NCI-H1694 (cell line): ENCODE measurements at places on chromosomes 4 and X.

- peak; percentile 32 for DNase-seq
Observed at GRCh38 chr4:39308611-39309010, 57.6 kb downstream of the RFC1 start.

DNA sequence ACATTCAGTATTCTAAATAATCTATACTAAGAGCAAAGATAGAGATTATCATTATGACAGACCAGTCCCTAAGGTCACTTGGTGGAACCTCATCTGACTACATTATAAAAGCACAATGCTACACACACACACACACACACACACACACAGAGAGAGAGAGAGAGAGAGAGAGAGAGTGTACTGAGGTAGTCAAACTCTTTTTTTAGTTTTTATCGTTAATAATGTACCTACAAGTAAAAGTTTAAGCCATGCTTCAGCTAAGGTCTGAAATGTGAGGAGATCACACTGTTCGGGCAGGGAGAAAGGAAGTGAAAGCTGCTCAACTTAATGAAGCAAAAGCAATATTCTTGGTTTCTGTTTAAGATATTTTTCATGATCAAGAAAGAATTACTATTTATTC lies 75.8 kb upstream of the CCDC160 start:
- DNase-seq: no peak

DNA sequence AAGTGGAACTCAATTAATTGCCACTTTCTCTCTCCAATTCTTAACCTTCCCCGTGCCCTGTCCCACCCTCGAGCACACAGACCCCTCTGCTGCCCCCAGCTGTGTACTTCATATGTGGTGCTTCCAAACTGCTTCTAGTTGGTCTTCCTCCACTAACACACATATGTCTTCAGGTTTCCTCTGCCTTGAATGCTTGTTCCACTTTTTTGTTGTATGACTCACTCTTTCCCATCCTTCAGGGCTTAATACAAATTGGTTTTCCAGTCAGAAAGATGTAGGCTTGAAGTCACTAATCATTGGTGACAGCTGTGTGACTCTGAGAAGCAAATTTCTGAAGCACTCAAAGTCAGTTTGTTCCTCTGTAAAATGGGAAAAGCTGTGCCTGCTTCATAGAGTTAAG lies 30.6 kb downstream of the TRIM2 start:
- no peak for DNase-seq

- no peak for DNase-seq
Observed at GRCh38 chr4:67933755-67934154, 29.5 kb downstream of the TMPRSS11A start.

DNA sequence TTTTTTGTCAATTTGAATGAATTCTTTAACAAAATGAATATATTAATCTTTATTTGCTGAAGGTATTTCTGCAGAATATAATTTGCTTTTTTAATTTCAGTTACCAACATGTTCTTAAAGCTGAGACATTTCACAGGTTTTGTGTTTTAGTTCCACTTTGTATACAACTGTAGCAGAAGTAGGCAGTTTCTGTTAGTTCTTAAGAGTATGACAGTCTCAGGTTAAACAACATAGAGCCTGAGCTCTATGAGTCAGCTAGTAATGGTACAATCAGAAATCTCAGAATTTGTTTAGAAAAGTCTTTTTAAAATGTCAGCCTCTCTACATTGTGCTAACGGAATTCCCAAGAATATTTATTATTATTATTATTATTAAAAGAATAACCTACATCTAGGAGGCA lies 50.4 kb downstream of the GSTCD start:
- no peak for DNase-seq

DNA sequence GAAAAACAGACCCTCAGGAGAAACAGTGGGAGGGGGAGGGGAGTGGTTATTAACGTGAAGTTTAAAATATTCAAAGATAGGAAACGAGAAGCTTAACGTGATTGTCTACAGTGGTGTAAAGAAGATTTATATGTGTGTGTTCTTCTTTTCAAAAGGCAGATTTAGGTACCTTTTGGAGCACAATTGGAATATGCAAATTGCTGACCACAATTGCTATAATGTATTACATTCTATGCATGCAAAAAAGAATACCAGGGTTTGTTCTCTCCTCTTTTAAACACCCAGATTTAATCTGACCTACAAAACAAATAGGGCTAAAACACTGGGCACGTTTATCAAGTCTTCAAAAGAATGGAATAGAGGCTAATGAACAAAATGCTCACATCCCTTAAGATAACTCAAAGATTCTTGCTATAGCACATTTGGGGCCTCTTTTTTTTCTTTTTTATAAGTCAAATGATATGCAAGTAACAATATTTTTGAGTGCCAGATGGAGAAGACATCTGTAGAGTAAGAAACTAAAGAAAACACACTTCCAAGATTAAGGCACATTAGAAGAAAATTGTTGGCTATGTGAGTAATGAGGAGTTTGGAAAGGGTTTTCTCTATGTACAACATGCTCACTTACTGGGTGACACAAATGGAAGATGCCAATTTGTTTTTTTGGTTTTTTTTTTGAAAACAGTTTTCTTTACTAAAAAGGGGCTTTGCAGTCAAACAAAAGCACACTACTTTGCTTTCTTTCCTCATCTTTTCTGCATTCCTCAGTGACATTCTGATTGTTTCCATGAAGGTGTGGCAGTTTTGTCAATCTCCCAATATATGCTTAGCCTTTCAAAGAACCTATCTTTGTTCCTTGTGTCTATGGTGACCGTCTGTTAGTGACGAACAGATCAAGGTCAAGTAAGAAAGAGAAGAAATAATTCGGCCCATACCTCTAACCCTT lies 240.3 kb downstream of the PALLD start:
- no peak for DNase-seq

GRCh38 chr4:156773648-156774357 lies 197.8 kb downstream of the PDGFC start:
- DNase-seq: no peak

DNA sequence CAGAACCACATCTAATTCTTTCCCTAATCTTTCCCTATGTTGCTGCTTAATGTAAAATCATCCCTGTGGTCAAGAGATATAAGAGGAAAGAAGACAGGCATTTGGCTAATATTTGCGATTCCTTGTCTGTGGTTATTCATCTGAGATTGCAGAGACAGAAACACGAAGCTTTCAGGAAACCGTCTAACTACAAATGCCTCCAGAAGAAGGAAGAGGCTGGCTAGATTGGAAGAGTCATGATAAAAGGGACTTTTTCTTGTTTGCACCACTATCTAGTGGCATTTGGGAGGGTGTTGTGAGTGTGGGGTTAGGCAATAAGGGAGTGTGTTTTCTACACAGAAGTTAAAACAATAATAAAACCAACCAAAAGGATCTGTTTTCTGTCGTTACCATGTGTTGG lies 43.9 kb downstream of the TMEM154 start:
- no peak for DNase-seq

GRCh38 chr4:66640233-66640990 lies 904.9 kb downstream of the CENPC start:
- no peak for DNase-seq
